ENCODE measurements at places on chromosomes 6 and 20.
A peak's percentile ranks its signal among the peaks of the same experiment; 100 is the strongest.

GRCh38 chr6:31814677-31815024 lies 432 bp downstream of the HSPA1L start:
- DNase-seq = peak; percentile 26

GRCh38 chr20:53866794-53867740 lies 203.3 kb downstream of the BCAS1 start:
- DNase-seq = no peak

DNA sequence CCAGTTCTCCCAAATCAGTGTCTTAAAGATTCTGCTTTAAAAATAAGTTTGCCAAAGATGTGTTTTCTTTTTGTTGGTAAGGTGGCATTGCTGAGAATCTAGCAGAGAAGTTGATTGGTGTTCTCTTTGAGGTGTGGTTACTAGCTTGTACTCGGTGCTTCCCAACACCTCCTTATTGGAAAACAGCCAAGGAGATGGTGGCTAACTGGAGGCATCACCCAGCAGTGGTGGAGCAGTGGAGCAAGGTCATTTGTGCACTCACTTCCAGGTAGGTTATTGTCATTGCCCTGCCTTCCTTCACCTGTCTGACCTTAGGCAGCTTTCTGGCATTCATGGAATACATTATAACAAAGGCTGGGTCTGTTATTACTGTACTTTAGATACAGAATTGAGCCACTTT lies 26.7 kb downstream of the RALGAPB start:
- no peak for DNase-seq

- peak; percentile 51 for DNase-seq
These were observed 6.1 kb upstream of the HSPA1B start for GRCh38 chr6:31821301-31822035.

GRCh38 chr20:59400708-59401107 lies 100.3 kb downstream of the EDN3 start:
- no peak for DNase-seq

- DNase-seq = no peak
These were observed 691 bp downstream of the ATRN start for GRCh38 chr20:3471397-3472021.

DNA sequence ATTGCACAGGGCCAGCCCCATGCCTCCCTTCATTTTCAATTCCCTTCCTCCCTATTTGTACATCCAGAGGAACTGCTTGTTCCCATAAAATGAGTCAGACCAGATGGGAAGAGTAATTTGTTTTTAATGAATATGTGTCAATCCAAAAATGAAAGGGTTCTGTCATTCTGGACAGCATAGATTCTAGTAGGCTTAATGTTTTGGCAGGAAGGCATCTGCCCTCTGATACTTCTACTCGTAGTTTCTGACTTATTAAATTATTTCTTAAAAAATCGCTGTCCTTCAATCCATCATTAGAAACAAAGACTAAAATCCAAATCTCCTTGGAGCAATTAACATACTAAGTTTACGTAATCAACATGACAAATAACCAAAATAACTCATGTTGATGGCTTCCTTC lies 665.5 kb downstream of the TENT5A start:
- DNase-seq = no peak

DNA sequence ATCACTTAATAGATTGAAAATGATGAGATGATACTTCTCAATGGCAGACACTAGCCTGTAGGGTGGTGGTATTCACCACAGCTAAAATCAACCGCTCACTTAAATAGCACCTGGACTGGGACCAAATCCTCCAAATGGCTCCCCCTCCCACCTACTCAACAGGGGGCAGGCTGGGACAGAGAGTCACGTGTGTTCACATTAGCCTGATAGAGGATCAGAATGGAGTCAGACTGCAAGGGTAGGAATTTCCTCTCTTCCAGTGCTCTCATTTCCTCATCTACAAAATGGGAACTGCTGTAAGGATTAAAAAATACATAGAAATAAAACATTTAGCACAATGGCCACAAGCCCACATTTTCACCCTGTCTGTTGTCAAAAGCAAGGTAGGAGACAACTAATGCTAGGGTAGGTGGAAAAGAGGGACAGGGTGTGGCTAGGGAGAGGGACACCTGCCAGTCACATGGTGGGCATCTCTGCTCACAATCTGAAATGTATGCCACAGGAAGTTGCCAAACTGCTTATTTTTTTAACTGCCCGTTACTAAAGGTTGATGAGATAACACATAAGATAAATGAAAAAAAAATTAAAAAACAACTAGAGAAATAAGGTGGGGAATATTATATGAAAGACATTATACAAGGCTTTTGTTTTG lies 55.3 kb downstream of the BACH2 start:
- no peak for DNase-seq

DNA sequence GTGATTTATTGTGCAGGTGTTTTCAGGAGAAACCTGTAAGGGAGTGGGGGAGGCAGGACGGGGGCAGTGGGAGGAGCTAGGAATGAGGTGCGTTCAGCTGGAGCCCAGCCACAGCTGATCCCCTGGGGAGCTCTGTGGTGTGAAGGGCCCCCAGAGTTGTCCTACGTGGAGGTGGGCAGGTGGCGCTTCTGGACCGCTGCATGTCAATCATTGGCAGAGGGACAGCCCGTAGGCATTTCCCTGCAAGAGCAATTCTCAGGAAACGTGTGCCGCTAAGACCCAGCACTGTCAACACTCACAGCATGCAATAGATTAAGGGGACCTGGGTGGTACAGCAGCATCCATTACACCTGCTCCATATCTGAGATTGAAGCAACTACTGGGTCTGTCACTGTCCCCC lies 88.0 kb downstream of the PRND start:
- DNase-seq = no peak

All from HL-60 (cell line).